ENCODE measurements at places on chromosomes 3 and 15.

- no peak for DNase-seq
These were observed 149.8 kb downstream of the ROBO2 start for GRCh38 chr3:77189684-77190083.

DNA sequence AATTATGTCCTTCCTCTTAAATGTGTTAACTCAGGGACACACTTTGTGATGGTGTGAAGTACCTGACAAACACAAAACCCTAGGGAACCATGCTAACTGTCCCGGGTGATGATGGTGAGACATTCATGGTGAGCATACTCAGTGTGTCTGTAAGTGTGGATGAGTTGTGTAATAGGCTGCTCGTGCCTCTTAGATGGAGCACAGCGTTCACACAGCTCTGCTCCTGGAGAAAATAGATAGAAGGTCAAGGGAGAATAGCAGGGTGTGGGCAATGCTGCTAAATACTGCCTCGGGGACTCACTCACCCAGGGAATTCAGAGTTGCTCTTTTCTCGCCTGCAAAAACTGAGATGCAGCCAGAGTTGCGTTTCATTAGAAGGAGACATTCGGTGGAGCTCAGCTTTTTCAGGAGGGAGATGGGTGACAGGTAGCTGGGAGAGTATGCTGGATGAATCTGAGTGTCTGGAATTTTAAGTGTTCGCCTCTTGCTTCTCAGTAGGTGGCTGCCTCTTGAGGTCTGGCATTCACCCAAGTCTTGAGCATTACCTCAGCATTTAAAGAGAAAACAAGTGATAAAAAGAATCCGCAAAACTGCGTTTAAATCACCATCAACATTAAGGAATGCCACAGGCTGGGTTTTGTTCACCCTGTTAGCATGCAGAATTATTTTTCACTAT, 813.2 kb downstream of the AGBL1 start:
- DNase-seq = no peak

- no peak for DNase-seq
These were observed 2.3 kb upstream of the VPS18 start for GRCh38 chr15:40891810-40892446.

DNA sequence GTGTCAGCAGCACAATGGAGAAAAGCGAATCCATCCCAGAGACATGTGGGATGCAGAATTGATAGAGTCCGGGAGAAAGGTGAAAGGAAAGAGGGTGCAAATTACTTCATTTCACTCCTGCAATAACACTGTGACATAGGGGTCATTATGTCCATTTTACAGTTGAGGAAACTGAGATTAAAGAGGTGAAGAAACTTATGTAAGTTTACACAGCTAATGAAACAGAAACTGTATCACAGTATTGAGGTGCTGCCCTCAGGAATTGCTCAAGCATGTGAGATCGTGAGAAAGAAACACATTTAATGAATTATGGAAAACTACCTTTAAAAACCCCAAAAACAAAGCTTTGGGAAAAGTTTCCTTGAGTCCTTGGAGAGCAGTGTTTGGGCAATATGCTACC, 103.6 kb upstream of the PFN2 start:
- DNase-seq = no peak

DNA sequence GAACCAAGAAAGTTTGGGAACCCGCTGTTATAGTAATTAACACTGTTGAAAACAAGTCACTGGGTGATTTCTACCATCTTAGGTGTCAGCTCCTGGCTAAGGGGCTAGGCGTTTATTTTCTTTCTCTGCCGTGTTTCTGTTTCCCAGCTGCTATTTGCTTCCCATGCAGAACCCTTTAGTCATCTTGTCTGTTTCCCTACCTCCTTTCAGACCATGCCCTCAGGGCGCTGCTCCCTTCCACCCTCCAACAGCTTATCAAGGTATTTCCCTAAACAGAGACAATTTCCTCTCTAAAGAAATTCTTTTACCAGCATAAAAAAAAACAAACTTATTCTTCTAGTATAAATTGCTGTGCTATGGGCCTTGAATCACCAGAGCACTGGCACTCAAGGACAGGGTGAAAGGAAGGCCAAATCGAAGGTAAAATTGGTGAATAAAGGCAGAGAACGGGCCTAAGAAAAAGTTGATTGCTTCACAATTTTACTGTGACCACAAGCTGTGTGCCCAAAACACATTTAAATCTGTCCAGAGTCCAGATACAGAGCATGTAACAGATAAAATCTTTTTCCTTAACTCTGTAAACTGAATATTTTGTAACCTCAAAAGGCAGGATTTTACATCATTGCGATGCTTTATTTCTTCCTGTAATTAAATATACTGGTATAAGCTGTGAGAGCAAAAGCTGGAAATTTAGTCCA, 319.2 kb downstream of the ZNF621 start:
- no peak for DNase-seq

DNA sequence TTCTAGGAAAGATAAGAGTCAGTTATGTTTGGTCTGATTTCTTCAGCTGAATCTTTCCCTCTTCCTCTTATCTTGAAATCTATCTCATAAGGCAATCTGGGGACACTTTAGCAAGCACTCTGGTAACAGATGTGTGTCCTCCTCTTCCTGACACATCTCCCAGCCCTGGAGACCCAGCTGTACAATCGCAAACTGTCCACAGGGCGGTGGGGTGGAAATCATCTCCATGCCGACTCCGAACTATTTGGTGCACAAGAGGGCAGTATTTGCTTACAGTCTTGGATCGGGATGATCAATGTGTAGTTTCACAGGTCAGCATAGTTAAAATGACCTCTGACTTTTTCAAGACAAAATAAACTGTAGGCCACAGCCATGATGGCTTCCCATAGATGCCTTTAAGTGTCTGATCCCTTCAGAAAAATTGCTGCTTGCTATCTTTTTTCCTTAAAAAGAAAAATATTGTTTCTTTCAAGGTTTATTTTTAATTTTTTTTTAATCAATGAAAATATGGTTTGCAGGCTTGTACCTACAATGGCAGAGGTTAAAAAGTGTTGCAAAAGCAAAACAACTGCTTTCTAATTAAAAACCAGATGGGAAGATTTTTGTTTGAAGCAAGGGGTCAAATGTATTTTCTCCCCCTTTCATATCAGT, 17.7 kb downstream of the EEFSEC start:
- DNase-seq = no peak

DNA sequence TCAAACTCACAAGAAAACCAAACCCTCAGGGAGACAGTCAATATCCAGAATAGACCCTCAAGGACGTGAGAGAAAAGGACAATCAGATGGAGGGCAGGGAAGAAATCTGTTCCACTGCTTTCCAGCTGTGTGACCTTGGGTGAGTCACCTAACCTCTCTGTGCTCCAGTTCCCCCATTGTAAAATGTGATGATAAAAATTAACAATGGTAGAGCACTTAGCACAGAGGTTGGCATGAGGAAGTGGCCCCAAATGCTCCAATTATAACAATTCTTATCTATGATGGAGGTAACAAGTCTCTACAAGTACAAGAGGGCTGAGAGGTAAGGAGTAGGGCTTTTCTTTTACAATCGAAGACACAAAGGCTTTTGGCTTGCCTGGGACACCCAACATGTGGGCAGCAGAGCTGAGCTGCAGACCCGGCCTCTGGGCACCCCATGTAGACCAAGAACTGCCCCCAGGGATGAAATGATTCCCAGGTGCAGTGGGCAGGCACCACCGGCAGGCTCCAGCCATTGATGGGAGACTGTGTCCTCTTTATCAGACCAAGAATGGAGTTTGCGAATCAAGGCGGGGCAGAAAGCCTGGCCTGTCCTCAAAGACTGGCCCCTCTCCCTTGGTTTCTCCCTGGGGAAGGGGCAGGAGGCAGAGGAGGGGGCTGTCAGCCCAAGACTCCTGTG, 22.0 kb downstream of the WNT7A start:
- no peak for DNase-seq

DNA sequence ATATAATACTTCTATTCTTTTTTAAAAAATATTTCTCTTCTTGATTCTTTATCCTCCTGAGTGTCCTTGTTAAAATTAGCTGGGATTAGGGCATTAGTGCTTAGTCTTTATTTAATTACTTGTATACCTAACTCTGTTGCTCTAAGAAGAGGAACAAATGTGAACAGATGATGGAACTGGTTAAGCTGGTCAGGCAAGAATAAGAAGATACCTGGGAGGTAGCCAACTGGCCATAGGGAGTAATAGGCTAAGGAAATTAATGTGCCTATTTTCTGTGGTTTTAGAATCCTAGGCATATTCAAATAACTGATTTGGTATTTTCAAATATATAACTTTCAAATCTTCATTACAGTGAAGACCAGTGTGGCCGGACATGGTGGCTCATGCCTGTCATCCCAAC, 54.4 kb downstream of the EIF3J start:
- DNase-seq = no peak

GRCh38 chr15:39719109-39719508, 63.5 kb downstream of the FSIP1 start:
- DNase-seq = no peak

- DNase-seq = no peak
These were observed 24.5 kb downstream of the SLC6A20 start for GRCh38 chr3:45771831-45772230.

DNA sequence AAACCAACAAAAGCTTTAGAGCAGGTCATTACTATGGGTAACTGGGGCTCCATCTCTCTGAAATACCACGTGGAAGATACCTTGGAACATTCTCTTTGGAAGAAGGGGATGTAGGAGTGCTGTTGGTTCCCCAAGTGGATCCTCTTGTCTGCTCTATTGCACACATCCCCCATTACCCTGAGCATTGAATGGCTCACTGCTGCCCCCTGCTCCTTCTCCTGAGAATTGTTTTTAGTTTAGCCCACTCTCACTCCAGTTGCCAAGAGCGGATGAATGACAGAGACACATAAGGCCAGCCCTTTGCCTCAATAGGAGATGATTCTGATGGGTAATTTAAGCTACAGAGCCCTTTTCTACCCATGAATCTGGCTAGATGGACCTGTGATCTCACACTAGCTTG, 135.6 kb upstream of the SUCLG2 start:
- DNase-seq = peak; percentile 53

- DNase-seq = no peak
These were observed 17.8 kb upstream of the UTS2B start for GRCh38 chr3:191348098-191348497.

- DNase-seq = peak; percentile 45
These were observed 426 bp downstream of the KAT2B start for GRCh38 chr3:20040548-20041196.

DNA sequence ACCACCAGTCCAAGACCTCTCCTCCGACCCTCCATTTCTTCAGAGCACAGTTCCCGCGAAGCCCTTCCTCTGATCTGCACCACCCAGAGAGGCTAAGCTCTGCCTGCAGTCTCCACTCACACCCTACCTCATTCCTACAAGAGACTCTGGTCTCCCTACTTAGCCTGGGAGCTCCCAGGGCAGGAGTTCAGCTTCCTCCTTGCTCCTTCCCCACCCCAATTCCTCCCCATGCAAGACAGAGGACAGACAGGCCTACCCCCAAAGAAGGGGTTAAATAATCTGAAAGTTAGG, 12.6 kb upstream of the VIPR1 start:
- DNase-seq = no peak

GRCh38 chr15:86840996-86841395, 761.3 kb downstream of the AGBL1 start:
- DNase-seq = no peak

- no peak for DNase-seq
These were observed 19.8 kb downstream of the CFAP92 start for GRCh38 chr3:128973988-128974564.

DNA sequence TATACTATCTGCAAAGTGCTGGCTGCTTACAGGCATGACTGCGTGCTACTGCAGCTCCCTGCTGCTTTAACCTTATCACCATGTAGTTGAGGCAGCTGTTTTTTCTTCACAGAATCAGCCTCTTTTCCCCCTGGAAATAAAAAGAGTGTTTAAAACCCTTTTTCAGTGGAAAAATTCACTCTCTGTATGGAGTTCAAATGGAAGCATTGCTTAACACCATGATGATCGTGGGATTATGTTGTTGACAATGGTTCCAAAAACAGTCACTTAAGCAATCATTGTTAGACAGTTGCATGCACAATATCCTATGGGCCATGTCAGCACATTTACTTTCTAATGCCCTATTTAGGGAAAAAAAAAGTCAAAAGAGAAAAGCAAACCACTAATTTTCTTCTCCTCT, 536.4 kb downstream of the UNC13C start:
- no peak for DNase-seq

DNA sequence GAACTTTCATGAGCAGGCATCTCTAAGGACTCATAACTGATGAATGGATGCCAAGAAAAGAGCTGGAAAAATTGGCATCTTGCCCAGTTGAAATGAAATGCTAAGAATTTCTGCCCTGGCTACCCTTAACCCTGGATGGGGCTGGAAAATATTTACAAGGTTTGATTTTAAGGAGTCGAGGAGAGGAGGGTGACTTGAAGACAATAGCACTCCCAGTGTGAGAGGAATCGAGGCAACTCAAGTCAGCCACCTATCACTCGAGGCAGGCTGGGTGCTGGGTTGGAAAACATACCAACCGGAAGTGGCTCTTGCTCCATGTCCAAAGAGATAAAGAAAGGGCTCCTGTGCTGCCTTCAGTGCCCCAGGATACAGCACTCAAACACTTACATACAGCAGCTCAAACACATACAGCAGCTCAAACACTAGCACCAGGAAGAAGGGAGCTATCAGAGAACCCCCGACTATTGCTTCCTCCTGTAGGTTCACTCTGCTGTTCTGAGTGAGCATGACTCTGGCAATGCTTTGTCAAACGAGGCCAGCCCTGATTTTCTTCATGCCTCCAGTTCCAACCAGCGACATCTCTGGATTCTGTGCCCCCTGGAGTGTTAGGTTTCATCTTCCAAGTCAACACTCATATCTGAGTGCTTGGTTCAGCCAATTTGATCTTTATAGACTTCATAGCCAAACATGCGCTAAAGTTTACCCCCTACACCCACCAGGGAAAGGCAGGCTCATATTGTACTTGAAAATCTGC, 4.9 kb downstream of the PRICKLE2 start:
- DNase-seq = no peak

- DNase-seq = no peak
These were observed 337.2 kb upstream of the DNAJC19 start for GRCh38 chr3:181326637-181327223.

DNA sequence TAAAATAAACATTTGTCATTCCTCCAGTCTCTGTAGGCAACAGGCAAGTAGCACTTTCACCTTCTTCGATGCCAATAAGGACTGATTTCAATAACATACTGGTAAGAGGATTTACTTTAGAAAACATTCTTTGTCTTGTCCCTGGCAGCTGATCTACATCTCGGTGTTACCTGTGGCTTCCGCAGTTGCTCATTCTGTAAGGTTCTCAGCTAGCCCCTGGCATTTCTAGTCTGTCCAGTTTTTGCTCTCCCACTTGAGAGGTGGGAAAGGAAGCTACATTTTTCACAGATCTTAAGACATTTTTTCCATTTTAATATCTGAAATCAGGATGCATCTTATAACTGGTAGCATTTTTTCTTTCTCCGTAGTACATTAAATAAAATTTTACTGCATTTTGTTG, 19.7 kb upstream of the MAP6D1 start:
- DNase-seq = no peak

GRCh38 chr3:69082361-69082760, 2.2 kb upstream of the UBA3 start:
- no peak for DNase-seq

All from activated T-cell treated with anti-CD3 and anti-CD28 coated beads, Interleukin-2, amount 50 U/mL, for 4 hours (primary cell).